ENCODE measurements at places on chromosomes 16 and 17.
A peak's percentile ranks its signal among the peaks of the same experiment; 100 is the strongest.

GRCh38 chr16:89164436-89164835 is 7.1 kb upstream of the CDH15 start:
- no peak for DNase-seq

GRCh38 chr17:69574257-69575197 is 160.0 kb downstream of the MAP2K6 start:
- no peak for DNase-seq

GRCh38 chr17:81578561-81579225 is 26.5 kb upstream of the FAAP100 start:
- no peak for DNase-seq

DNA sequence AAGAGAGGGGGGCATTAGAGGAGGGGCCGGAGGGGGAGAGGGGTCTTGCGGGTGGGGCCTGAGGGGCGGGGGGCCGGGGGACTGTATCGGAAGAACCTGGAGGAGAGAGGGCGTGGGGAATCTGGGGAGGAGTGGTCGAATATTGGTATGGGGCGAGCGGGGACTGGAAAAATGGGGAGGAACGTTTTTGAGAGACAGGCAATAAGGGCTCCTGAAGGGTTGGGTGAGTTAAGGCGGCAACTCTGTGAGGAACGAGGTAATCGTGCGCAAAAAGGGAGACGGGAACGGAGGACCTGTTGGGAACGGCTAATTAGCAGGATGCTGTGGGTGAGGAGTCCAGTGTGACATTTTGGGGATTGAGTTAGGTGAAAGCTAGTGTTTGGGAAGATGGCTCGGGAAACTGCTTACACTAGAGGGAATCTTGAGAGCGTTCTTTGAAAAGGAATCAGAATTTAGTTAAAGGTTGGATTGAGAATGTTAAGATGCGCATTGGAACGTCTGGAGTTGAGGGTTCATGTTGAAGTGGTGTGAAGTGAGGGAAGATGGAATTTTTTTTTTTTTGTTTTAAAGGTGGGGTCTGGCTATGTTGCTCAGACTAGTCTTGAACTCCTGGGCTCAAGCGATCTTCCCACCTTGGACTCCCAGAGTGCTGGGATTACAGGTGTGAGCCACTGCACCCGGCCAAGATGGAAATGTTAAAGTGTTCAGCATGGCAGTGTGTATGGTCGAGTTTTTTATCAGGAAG is 662 bp downstream of the WIPF2 start:
- DNase-seq, result no peak

DNA sequence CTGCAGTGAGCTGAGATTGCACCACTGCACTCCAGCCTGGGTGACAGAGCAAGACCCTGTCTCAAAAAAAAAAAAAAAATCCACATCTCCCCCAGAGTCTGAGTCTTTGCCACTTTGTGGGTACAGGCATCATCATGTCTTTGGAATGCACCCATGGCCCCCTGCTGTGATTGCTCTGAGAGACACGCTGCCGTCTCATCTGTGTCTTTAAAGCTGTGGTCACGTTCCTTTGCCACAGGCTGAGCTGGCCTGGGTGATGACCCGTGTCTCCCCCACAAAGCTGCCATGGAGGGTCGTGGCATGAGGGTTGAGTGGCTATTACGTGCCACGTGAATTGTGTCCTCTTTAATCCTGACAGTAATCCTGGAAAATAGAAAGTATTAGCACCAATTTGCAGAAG is 20.2 kb downstream of the CRISPLD2 start:
- DNase-seq, result no peak

GRCh38 chr17:38982858-38983746 is 15.9 kb upstream of the FBXO47 start:
- DNase-seq, result peak; percentile 38

DNA sequence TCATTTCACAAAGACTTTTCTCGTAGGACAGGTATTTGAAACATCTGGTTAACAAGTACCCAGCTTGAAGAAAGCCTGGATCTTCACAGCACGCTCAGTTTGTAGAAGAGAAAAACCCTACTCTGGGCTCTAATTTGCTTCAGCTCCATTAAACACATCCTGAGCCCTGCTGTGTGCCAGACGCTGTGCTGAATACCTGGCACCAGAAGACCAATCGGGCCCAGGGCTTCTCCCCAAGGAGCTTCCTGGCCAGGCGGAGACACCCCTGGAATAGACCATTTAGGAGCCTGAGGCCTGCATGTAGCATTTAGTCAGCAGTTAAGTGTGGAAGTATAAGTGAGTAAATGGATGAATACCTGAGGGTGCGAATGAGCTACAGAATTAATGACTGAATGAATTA is 8.9 kb upstream of the ABAT start:
- DNase-seq, result no peak

DNA sequence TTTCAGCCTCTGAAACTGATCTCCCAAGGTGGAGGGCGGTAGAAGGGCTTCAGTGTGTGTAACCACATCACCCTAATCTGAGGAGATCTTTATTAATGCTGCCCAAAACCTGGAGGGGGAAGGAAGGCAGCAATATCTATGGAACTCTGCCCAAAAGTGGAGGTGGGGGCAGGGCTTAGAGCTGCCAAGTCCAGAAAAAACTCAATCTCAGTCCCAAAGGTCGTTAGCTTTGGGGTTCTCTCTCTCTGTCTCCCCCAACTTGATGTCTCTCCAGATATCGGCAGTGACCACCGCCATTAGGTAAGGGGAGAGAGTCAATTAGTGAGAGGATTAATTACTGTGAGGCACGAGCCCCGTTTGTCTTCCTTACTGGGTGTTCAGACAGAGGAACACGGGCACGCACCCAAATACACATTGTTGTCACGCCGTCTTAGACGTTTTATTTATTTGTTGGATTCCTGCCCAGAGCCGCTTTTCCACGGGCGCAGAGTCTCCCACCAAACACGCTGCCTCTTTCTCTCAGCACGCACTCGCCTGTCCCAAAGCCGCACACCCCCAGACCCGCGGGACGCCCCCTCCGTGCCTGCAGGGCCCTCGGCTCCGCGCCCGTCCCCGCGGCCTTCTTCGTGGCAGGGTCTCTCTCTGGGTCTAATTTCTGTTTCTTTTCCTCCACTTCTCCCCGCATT is 5.4 kb upstream of the LHX1 start:
- DNase-seq, result no peak

DNA sequence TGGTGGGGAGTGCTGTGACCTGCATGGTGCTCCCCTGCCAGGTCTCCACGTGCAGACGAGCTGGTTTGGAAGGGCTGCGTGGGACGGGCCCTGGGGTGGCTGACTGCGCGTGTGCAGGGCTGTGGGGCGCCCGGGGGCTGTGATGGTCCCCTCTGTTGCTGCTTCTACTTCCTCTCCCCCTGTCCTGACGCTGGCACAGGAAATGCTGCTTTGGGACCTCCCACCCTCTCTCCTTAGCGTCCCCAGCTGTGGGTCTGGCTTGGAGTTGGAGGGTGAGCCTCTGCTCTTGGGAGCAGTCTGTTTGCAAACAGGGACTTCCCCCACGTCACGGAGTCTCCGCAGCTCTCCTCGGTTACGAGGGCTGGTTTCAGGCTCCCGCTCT is 35.2 kb downstream of the TSC2 start:
- DNase-seq, result no peak

GRCh38 chr17:76234354-76234679 is 6.0 kb downstream of the RNF157 start:
- no peak for DNase-seq

GRCh38 chr17:61474934-61475333 is 22.7 kb downstream of the TBX4 start:
- DNase-seq, result no peak

- DNase-seq, result no peak
Observed at GRCh38 chr16:55687802-55688201, 32.0 kb downstream of the SLC6A2 start.

DNA sequence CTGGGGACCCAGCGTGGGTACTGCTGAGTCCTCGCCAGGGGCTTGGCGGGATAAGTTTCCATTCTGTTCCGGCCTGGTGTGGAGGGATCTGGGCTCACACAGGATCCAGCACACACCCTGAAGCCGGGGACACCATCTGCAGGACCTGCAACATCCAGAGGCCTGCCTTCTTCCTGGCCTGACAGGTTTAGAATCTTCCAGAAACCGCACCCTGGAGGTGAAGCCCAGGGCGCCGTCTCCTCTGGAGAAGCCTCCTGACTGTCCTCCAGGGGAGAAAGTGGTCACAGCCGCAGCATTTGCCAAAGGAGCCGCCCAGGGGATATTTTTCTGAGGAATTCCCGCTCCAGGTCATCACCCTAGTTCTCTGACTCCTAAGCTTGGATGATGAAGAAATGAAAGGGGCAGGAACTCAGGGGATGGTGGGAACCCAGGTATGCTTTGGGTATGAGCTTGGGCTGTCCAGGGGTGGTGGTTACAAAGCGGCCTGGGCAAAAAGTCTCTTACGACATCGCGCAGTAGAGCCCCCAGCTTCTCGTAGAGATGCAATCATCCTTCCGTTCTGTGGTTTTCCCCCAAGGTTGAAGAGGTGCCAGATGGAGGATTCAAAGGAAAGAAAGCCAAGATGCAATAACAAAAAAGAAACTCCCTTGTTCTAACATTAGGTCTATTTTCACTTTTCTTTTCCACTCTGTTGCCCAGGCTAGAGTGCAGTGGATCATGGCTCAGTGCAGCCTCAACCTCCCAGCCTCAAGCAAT is 9.1 kb upstream of the CRISPLD2 start:
- DNase-seq, result peak; percentile 21

GRCh38 chr16:28189245-28189644 is 22.5 kb downstream of the XPO6 start:
- DNase-seq, result no peak

GRCh38 chr17:18380471-18381157 is 3.0 kb downstream of the EVPLL start:
- DNase-seq, result no peak

GRCh38 chr16:16032271-16032979 is 83.0 kb downstream of the ABCC1 start:
- no peak for DNase-seq

GRCh38 chr16:81808933-81809480 is 29.9 kb downstream of the PLCG2 start:
- DNase-seq, result no peak

DNA sequence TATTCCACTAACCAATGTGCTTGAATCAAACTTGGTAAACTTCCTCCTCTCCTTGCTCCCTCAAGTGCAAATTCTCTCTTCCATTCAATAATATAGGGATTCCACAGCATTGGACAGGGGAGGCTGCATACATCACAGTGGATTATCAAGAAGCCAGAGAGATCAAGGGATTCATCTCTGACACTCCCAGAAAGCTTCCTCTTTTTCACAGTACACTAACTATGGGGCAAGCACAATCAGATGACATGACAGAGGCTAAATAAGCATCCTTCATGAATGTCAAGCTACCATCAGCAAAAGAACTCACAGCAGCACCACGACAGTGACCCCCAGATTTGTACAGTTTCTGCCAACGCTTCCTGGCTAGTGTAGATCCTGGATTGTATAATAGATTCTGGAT is 178.4 kb upstream of the C17orf78 start:
- no peak for DNase-seq

DNA sequence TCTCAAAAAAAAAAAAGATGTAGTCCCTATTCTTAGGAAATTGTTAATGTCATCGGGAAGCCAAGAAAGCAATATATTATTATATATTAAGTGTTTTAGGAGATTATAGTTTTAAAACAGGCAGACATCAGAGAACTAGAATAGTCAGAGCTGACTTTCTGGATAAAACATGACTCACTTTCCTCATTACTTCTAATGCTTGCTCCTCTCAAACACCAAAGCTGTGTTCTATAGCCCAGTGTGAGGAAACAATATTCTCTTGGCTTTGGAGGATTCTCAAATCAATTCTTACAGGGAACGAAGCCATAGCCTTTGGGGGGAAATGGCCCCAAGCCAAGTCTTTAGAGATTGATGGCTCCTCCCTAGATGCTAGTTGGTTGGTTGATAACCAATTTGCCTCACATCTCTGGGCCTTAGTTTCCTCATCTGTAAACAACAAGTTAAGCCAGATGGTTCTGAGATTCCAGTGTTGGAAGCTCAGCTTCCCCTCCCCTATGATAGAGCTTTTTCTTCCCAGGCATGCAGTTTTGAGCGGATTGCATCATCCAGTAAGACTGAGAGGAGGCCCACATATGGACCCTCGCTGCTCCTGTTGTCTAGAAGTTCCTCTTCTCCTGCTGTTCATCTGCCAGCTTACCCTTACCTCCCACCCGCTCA is 12.4 kb downstream of the NMT1 start:
- no peak for DNase-seq

DNA sequence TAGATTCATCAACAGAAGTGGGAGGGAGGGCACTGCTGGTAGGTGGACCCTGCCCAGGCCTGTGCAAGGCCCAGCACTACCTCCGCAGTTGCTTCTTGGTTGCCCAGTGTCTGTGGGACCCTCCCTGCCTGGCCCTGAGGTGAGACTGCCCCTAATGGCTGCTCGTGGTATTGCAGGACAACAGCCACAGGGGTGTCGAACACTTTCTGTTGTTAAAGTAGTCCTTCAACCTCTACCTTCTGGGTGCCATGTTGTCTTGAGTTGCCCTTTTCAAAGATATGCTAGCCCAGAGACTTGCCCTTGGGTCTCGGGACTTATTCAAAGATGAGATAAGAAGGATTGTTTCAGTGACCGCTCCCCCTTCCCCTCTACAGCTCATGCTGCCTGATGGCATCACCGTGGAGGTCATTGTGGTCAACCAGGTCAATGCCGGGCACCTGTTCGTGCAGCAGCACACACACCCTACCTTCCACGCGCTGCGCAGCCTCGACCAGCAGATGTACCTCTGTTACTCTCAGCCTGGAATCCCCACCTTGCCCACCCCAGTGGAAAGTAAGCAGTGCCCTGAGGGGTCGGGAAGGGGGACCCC is 29.1 kb downstream of the AKAP1 start:
- peak; percentile 51 for DNase-seq

DNA sequence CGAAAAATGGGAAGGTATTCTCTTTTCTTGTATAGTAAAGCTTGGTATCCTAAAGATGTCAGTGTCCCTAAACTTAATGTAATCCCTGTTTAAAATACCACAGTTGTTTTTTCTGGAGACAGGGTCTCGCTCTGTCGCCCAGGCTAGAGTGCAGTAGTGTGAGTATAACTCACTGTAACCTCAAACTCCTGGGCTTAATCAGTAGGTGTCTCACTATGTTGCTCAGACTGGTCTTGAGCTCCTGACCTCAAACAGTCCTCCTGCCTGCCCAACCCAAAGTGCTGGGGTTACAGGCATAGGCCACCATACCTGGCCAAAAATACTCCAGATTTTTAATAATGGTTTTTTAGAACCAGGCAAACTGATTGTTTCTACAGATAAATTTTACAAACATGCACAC is 8.2 kb downstream of the DCAF7 start:
- DNase-seq, result no peak

DNA sequence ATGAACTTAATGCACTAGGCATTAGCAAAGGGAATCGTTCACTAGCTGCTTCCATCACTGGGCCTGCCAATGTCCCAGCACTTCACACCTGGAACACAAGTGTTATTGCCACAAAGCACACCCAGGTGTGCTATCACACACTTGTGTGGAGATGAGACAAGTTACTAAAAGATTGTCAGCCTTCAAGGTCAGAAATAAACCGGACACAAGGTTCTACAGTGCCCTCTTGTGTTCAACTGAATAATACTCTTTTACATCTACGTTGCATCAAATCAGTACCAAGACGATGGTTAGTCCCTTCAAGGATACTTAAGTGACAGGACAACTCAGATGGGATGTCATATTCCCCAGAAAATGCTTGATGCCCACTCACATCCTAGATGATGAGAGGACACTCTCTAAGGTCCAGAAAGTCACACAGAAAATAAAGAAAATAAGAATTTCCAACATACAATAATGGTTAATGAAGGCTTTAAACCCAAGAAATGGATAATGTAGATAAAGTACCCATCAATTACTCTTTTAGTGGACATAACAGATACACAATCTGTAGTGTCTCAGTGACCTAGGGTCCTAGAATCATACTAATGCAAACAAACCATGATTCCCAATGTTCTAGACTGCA is 16.4 kb upstream of the GLG1 start:
- no peak for DNase-seq
